ENCODE measurements at places on chromosomes 16 and 17.

- no peak for DNase-seq
Observed at GRCh38 chr16:70429888-70430666, 8.8 kb downstream of the ST3GAL2 start.

GRCh38 chr17:72488555-72489271, 367.9 kb downstream of the SOX9 start:
- DNase-seq = peak; percentile 15

DNA sequence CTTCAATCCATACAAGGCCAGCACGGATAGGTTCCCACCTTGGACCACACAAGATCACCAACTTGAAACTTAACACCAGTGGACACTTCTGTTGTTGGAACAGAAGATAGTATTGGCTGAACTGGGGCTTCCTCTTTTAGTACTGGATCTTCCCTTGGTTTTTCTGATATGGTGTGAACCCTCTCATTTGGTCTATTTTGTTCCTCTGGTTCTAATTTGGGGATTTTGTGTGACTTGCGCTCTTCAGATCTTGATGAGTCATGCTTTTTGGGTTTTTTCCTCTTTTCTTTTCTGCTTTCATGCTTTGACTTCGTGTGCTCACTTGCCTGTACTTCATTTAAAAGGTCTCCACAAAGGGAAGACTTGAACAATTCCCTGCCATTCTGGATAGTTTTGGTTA, 39.0 kb downstream of the SOST start:
- DNase-seq = no peak

GRCh38 chr17:42608305-42609181, 631 bp downstream of the RETREG3 start:
- peak; percentile 47 for DNase-seq

- DNase-seq = no peak
Observed at GRCh38 chr16:87245511-87245910, 71.7 kb downstream of the C16orf95 start.

GRCh38 chr16:89693931-89694783, 7.3 kb downstream of the SPATA2L start:
- DNase-seq = no peak

DNA sequence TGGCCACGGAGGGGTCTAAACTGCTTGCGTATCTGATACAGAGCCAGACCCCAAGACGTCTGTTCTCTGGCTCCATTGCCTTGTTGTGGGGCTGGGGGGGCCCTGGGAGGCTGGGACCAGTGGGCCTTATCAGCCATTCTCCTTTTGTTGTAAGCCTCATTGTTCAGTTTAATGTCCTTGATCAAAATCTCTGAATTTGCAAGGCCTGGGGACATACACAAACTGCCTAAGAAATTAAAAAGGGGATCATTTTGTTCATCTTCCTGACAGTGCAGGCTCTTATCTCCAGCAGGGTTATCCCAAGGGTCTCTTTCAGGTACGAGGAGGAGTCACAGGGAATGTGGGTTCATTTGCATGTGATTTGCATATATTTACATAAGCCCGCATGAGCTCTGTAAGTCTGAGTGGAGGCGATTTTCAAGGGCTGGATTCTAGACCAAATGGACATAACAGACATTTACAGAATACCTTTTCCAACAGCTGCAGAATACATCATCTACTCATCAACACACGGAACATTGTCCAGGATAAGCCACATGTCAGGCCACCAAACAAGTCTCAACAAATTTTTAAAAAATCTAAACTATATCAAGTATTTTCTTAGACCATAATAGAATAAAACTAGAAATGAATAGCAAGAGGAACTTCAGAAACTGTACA, 269.8 kb downstream of the RBFOX1 start:
- no peak for DNase-seq

DNA sequence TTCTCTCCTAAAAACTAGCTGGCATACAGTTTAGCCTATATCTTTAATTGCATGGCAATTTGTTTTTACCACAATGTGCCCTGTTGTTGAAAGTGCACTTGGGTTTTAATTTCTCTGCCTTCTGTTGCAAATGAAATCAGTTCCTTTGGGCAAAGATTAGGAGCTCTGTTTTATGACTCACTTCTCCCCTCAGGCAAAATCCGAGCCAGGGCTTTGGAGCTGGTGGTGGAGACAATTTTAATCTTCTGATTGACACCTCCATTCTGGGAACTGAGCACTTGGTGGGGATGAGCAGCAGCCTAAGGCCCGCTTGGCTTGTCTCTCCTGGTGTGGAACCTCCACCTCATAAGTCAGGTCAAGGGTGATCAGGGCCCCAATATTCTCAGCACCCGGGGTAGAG, 13.3 kb upstream of the MYH8 start:
- no peak for DNase-seq

DNA sequence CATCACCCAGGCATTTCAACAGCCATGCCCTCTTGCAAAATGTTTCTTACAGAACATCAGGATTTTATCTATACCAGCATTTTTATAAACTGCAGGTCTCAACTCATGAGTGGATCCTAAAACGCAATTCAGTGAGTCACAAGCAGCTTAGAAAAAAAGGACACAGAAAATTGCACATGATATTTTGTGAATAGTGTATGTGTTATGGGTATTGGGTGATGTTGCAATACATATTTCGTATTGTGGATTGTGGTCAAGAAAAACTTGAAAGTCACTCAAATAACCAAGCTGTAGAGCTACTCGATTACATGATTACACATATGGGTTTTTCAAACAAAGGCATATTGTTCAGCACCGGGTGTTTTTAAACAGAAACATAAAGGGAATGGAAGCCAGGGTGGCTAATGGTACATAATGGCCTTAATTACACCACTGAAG, 1.4 kb downstream of the WIPI1 start:
- peak; percentile 72 for DNase-seq

- no peak for DNase-seq
Observed at GRCh38 chr16:67893743-67894399, 817 bp downstream of the PSKH1 start.

DNA sequence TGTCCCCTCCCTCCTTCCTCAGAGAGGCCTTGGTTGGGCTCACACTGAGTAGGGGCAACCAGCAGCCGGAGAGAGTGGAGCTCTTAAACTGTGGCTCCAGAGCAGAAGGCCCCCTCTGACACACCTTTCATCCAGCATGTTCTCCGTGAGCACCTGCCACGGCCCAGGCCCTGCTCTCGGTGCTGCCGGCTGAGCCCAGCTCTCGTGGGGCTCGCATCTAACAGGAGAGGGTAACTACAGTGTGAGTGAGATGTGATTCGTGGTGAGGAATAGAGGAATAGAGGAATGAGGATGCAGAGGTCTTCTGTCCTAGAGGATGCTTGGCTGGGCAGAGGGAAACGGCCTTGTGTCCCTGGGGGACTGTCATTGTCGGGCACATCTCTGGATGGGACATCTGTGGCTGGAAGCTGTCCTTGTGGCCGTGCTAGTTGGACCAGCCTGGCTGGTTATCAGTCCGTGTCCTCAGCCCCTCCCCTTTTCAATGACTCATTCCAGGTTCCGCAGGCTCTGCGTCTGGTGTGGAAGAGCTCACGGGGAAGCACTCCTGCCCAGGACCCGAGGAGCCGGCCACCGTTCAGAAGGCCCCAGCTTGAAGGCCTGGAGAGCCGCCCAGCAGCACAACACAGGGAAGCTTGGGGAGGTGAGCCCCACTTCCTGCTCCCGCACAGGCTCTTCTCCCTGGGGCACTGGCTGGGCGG, 11.9 kb upstream of the DNASE1 start:
- DNase-seq = no peak

GRCh38 chr17:36463916-36464764, 22.3 kb upstream of the ZNHIT3 start:
- no peak for DNase-seq

GRCh38 chr17:5763595-5764306, 179.4 kb upstream of the NLRP1 start:
- DNase-seq = no peak

DNA sequence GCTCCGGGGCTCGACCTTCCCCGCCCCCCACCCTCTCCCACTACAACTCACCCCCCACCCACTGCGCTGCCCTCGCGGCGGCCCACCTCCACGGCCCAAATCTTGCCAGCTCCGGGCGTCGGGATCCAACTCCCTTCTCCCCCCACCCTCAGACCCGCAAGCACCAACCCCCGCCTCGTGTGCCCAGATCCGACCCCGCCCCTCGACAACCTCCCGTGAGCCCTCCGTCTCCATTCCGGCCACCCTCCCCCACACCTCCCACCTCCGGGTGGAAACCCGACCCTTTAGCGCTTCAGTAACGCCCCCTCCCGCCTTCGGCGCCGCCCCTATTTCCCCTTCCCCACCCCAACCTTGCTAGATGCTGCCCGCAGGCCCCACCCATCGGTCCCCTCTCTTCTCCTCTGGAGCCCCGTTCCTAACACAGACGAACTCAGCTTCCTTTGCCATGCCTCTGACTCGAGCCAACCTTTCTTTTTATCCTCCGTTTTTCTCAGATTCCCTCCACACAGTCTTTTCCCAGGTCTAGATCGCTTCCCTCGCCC, 717 bp downstream of the UBE2Z start:
- no peak for DNase-seq

DNA sequence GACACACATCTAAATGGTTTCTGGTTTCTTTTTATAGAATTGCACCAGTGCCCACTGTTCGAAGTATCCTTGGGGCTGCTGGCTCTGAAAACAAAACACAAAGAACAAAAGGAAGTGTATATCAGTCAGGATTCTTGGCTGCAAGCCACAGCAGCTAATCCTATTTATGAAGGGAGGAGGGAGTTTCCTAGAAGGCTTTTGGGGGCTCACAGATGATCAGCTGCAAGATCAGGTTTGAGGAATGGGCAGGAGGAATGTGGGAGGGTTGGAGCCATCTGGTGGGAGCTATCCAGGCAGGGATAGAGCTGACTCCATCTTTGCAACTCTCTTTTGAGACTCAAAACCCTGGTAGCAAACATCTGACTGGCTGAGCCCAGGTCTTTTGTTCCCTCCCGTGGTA, 118.3 kb upstream of the EEF2KMT start:
- DNase-seq = no peak

DNA sequence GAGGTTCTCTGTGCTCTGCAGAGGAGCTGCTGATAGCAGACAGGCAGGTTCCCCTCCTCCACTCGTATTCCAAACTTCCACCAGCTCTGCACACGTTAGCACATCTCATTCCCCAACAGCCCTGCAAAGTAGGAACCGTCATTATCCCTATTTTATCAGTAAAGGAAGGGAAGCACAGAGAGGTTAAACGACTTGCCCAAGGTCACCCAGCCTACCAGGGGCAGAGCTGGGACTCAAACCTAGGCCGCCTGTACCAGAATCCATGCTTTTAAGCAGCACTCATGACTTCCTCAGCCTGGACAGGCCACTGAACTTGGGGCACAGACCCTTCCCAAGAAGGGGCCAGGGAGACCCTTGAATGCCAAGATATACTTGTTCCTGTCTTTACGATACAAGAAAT, 75.2 kb downstream of the CRISPLD2 start:
- DNase-seq = no peak

- DNase-seq = no peak
Observed at GRCh38 chr16:75635036-75635435, 12.0 kb upstream of the ADAT1 start.

- DNase-seq = no peak
Observed at GRCh38 chr16:85992359-85992758, 93.4 kb downstream of the IRF8 start.

GRCh38 chr16:65509172-65509571, 387.3 kb upstream of the CDH11 start:
- DNase-seq = no peak

DNA sequence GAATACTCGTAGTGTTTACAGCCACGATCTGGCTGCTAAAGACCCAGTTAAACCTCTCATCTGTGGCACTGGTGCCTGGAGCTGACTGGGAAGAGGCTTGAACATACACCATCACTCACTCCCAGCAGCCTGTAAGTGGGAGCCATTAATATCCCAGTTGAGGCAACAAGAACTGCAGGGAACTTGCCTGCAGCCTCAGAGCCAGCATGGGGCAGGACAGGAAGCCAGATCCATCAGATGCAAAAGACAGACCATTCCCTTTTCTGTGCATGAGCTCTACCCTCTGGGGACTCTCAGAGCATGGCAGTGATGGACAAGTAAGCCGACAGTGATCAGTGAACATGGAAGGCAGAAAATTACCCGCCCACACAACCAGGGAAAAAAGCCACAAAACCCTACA, 91.8 kb downstream of the TMEM132E start:
- no peak for DNase-seq

DNA sequence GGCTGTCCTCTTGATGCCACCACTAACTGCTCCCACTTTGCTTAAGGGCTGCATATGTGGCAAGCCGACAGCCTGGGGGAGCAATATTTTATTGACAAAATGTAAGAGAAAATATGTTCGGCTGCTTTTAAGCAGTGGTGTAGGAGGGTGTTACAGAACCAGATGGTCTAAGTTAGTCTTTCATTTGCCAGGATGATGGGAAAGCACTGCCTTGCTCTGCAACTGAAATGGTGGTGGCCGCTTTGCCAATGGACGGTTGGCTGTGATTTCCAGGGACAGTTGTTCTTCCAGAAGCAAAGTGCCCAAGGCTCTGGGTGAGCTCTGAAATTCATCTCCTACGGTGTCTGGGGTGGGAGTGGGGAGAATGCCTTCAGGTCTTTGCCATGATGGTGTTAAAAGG, 469.3 kb downstream of the TOX3 start:
- no peak for DNase-seq

- DNase-seq = no peak
Observed at GRCh38 chr16:281660-282255, 1.2 kb upstream of the PDIA2 start.

GRCh38 chr17:74759941-74760340, 11.5 kb downstream of the NHERF1 start:
- DNase-seq = no peak

DNA sequence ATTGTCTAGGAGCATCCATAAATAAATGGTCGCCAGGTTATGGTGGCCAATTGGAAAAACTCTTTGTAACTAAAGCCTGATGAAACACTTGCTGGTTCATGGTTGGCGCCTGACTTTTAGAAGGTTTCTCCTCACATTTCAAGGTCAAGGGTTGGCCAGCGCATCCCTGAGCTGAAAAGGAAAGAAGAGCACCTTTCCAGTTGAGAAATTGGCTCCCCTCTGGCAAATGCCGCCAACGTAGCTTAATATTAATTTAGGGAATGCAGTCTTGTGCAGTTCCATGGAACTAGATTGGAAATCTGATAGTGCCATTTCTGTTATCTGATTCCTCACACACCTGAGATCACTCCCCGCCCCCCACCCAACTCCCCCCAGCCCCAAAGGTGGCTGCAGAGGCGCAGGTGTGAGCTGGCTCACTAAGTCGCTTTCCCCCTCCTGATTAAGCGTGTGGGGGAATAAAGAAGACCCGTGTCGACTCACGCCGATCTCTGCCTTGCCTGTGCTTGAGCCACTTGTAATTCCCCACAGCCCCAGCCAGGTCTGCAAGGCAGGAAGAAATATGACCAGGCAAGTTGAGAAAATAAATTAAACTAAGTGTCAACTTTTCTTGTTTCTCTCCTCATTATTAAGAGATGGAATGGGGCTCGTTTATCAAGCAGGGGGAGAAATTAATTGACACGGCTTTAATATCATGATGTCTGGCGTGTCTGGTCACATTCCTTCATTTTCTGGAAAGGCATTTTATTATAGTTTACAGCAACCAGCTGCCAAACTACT, 157.7 kb downstream of the CCDC182 start:
- DNase-seq = no peak

- DNase-seq = no peak
Observed at GRCh38 chr16:56260378-56261160, 69.3 kb downstream of the GNAO1 start.

Measured in NCI-H1417 treated with DMSO at 0.1 percent for 48 hours (cell line).